ENCODE measurements at places on chromosomes 7 and 10.

DNA sequence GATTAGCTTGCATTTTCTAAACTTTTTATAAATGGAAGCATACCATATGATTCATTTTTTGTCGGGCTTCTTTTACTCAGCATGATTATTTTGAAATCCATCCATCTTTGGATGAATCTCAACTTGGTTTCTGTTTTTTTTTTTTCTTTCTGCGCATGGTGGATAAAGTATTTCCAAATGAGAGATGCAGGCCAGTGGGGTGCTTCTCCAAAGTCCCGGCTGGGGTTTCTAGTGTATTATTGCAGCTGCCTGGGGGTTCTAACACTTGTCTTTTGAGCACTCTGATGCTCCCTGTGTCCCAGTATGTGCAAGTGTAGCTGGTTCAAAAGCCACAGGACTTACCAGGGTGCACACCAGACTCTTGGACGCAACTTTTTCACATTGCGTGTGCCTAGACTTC lies 70.9 kb upstream of the LOXL4 start:
- no peak for DNase-seq

DNA sequence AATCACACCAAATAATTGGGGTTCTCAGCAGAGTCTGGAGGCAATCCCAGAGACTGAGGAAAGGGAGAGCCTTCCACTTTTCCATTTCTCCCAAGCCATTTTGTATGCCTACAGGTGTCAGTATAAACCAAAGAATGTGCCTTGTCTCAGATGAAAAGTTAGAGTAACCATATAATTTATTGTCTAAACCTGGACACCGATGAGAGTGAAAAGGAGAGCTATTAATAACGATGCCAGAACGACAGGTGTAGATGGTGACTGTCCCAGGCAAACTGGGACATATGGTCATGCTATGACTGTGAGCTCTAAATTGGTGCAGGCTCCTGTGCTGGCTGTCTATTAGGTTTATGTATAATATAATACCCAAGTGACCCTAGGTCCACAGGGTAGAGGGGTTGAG lies 219.6 kb downstream of the ARHGAP12 start:
- no peak for DNase-seq

DNA sequence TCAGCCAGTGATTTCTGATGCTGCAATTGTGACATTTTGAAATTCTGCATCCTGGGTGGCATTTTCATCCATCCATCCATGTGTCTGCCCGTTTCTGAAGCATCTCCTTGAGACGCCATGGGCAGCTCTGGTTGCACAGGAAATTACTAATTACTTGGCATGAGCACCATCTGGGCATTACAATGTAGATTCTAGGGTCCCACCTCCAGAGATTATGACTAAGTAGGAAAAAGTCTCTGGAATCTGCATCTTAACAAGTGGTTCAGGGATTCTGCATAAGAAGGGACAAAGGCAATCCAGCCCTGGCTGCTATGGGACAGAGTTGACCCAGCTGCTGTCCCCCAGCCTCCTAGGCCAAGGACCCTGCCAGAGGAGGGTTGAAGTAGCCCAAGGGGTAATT lies 65.3 kb downstream of the CUZD1 start:
- DNase-seq = no peak

DNA sequence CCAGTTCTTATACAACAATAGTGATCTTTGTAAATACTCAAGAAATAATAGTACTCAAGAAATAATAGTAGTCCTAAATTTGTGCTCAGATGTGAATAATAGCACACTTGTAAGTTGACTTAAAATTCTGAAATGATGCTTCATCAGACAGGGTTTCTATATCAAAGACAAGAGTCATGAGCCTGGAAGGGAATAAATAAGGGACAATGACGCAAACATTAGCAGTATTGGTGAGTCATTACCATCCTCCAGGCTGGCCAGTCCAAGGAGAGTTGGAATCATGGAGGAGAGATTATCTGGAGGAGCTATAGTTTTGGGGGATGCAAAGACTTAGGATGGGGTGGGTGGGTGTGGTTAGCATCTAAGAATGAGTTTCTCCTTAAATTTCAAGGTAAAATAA lies 6.1 kb upstream of the SH3PXD2A start:
- peak; percentile 37 for DNase-seq

- DNase-seq = peak; percentile 56
Observed at GRCh38 chr10:119207713-119208552, 562 bp downstream of the GRK5 start.

- no peak for DNase-seq
Observed at GRCh38 chr7:156473476-156474240, 166.9 kb upstream of the RNF32 start.

- DNase-seq = no peak
Observed at GRCh38 chr10:3949711-3950110, 164.7 kb upstream of the KLF6 start.

DNA sequence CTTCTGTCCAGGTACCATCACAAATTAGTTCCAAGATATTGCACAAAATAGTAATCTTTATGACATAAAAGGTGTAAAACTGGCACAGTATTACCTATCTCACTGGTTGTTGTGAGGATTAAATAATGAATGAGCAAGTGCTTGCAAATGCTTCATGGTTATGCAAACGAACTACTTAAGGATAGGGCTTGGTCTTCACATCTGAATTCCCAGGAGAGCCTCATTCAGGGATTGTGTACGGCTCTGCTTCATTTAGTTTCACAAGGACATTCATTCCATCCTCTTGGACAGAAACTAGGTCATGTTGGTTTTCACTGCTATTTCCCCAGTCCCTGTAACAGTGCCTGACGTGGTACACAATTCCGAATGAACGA lies 12.1 kb downstream of the ABCA13 start:
- peak; percentile 25 for DNase-seq

GRCh38 chr7:130397758-130398073 lies 17.4 kb downstream of the CPA1 start:
- no peak for DNase-seq

DNA sequence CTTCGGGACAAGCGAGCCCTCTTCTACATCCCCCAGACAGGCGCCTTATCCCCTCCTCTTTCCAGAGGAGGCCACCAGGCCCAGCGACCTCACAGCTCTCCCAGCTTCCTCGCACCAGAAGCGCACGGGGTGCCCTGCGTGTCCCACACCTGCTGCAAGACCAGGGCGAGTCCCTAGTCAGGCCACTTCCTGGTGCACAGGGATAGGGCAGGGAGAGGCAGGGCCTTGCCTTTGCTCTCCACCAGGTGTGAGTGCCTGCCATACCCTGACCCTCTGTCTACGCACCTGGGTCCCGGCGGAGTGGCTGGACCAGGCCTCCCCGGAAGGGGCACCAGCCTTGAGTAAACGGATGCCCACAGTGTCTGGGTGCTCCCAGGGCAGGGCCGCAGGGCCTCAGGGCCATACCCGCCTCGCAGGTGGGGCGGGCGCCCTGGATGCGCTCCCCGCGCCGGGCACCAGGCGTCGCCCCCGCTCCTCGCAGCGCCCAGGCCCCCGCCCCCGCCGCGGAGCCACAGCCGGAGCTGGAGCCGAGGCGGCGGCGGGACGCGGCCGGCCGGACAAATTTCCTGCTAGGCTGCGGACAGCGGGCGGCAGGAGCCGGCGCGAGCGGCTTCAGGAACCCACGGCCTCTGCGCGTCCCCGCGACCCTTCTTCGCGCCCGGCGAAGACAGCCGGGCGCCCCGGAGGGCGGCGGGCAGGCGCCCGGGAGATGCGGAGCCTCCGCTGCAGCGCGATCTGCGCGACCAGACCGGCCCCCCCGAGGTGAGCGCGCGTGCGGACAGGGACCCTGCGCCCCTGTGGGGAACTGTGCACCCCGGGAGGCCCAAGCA lies at the start of gene PTPRE:
Gene PTPRE, plus strand, starts transcription at position 556 of the 830 bp plus-strand sequence. CDS start 133,779 bp downstream, outside the sequence.
- peak; percentile 38 for DNase-seq

- DNase-seq = no peak
Observed at GRCh38 chr7:70372768-70373515, 759.0 kb upstream of the GALNT17 start.

GRCh38 chr7:17781491-17782215 lies 158.6 kb downstream of the SNX13 start:
- DNase-seq = peak; percentile 52

DNA sequence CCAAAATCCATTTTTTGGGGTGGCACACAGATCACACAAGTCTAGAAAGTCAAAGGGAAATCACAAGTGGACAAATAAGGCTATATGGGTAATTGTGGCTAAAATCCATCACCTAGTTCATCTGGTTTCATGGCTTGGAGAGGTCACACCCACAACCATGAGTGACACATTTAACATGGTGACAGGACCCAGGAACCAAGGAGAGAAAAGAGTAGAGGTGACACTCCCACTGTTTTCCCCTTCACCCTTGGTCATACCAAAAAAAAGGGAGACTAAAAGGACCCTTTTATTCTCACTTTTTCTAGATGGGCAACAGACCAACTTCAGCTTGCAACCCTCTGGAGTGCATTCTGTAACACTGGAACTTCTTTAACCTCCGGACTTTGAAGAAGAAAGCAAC lies 46.2 kb upstream of the ZNF107 start:
- no peak for DNase-seq

DNA sequence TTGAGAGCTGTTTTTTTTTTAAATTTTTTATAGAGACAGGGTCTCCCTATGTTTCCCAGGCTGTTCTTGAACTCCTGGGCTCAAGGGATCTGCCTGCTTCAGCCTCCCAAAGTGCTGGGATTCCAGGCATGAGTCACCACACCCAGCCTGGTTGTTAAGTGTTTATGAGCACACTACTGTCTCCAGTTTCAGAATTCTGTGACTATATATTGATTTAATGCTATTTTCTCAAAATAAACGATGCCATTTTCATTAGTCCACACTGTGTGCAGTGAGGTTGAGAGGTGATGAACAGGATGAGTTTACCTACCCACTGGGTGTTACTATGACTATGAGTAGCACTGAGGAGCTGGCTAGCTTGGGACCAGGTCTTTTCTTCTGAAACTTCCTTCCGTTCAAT lies 110.9 kb upstream of the FAM180A start:
- peak; percentile 47 for DNase-seq

GRCh38 chr7:24406789-24407299 lies 122.9 kb downstream of the NPY start:
- DNase-seq = no peak

DNA sequence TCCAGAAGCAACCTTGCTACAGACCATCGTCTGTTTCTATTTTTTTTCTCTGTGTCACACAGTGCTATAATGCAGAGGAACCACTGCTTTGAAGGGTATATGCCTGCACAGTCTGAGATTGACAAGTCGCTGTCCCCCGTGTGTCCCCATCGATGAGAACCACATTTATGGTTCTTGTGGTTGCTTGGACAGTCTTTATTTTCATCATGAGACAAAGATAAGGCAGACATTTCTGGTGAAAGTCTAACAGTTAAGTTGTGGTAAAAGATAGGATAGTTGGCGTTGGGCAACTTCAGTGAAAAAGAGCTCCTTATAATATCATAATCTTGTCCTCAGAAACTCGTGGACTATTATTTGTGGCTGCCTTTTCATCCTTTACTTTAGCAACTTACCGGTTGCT lies 6.3 kb upstream of the AKR1E2 start:
- DNase-seq = no peak

- DNase-seq = no peak
Observed at GRCh38 chr7:66937940-66938339, 16.9 kb downstream of the TMEM248 start.

GRCh38 chr10:48205918-48206317 lies 68.6 kb downstream of the FRMPD2 start:
- no peak for DNase-seq

DNA sequence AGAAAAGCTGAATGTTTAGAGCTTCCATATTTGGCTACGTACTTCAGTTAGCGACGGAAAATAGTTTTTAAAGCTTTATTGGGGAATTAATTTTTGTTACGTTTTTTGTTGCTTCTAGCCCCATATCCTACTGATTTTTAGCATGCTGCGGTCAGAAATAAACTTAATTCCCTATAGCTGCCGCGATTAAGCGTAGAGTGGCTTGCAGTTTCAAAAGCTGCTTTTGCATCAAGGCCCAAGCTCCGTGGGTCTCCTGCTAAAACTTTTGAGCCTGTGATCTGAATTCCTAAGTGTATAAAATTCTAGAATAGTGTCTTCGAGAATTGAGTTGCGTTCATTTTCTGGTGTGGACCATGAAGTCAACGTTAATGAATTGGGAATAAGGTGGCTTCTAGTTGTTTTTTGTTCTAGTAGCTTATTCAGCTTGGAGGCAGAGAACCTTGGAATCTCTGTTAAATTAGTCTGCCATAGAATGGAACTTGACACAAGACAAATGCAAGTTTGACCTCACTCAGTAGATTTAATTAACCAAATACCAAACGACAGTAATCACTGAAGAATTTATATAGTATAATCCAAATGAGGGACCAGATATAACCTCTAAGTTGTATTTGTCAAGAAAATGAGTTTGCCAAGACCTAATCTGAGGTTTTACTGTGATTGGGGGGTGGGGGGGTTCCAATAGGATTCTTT lies 977 bp downstream of the CALU start:
- peak; percentile 21 for DNase-seq

DNA sequence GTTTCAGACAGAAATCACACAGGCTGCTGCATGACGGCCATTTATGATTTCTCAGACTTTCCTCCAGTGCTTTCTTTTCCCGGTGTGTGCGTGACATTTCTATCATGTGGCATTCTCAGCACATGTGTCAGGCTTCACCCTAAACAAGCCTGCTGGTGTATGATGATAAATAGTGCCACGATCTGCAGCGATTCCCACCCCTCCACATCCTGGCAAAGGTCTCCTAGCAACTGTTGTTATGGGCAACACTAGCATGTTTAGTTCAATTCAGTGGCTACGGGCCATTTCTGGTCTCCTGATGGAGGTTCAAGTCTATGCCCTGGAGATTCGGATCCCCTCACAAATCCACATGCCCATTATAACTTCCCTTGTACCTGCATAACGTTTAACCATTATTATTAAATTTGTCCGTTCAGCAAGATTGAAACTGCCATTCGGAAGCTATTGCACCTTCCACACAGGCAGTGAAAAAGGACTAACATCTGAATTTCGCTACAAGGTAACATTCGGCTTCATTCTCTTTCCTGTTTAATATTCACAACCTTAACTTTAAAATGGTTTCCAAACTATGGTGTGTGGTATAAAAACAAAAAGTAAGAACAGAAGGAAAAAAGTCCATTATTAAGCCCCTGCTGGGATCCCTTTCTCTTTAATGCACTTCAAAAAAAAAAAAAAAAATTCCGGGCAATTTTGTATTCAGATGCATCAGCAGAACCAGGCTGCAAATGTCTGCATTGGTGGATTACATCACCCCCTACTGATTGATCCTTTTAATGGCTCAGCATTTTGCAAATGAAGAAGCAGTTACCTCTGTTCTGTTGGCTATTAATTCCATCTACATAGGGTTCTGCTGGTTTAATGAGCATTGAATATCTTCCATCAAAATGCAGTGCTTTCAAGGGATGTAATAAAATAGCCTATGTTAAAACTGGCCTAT lies 90.2 kb downstream of the FRMD4A start:
- DNase-seq = peak; percentile 18

All from fibroblast of skin of abdomen (primary cell).